Stimulated activated CD4-positive, alpha-beta T cell treated with anti-CD3 and anti-CD28 coated beads, Interleukin-1b, Interleukin-23, amount 100 ng/mL, for 24 hours (primary cell): ENCODE measurements at places on chromosomes 4 and X.

GRCh38 chr4:69531251-69531650 lies 35.5 kb upstream of the UGT2B4 start:
- no peak for DNase-seq

DNA sequence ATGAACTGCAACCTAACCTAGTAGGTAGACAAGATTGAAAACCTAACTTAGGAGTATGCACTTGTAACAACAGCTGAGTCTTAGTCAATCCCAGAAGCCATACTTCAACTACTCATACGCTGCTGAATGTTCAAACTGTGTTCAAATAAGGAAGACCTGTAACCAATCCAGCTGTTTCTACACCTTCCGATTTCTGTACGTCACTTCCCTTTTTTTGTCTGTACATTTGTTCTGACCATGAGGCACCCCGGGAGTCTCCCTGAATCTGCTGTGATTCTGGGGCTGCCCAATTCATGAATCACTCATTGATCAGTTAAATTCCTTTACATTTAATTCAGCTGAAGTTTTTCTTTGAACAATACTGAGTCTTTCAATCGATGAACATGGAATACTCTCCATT lies 89.5 kb downstream of the BMP3 start:
- no peak for DNase-seq

DNA sequence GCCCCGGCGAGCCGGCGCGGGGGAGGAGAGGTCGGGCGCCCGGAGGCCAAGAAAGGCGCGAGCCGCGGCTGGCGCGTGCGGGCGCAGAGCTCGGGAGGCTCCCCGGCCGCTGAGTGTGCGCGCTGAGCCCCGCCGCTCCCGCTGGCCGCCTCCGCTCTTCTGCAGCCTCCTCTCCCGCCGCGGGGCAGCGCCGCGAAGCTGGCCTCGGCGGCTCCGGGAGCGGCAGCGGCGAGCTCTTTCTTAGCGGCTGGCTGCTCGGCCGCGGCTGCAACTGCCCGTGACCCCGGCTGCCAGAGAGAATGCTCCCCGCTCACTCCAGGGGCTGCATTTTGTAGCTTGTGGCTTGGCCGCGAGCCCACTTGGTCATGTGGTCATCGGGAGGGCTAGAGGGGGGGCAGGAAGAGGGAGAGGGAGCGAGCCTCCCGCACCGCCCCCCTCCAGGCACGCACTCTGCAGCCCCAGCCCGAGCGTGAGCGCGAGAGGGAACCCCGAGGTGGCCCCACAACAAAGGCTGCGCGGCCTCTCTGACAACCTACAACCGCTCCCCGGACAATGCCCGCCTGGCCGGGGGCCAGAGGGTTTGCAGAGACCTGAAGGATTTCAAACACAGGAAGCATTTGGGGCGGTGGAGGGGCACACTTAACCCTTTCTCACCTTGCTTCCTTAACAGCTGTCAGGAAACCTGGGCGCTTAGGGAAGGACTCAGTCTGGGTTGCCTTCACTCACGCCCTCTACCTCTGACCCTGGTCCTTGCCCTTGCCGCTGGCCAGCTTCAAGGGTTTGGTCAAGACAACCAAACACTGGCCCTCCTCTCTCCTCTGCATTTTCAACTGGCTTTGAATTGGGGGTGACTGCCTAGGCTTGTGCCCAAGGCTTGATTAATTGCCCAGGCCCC lies at the start of gene APLN:
Gene APLN (minus strand): TSS at position 305 of the 895 bp plus-strand sequence. CDS start 326 bp downstream, outside the sequence.
- DNase-seq = no peak

- DNase-seq = no peak
These were observed 1399.1 kb downstream of the PCDH19 start for GRCh38 chrX:99010957-99011356.

DNA sequence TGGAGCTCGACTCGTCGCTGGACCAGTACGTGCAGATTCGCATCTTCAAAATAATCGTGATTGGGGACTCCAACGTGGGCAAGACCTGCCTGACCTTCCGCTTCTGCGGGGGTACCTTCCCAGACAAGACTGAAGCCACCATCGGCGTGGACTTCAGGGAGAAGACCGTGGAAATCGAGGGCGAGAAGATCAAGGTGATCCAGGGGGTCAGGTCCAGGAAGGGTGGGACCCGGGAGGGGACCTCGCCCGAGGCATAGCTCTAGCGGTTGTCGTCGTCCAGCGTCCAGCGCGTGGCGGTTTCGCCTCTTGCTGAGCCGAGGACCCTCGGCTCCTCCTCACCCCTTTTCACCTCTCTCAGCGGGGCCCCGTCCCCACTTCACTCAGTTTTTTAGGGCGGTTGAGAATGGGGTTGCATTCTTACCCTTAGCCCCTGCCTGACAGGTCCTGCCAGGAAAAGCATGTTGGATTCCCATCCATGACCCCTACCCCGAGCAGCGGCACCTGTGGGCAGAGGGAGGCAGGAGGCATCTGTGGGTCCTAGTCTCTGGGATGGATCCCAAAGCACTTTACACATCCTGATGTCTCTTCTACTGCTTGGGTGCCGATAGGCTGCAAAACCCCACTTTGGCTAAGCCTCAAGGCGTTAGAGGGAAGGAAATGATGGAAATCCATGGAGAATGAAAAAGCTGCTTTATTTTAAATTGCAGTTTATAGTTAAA lies 524 bp downstream of the RAB33A start:
- no peak for DNase-seq

GRCh38 chrX:40406330-40406859 lies 174.4 kb upstream of the ATP6AP2 start:
- no peak for DNase-seq

DNA sequence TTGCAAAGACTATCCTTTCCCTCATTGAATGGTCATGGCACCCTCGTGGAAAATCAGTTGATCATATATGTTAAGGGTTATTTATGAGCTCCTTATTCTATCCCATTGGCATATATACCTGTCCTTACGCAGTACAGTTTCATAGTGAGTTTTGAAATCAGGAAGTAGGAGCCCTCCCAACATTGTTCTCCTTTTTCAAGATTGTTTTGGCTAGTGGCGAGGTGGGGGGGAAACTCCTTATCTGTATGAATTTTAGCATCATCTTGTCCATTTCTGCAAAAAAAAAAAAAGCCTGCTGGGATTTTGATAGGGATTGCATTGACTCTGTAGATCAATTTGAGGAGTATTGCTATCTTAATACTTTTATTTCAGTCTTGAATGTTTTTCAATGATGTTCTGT lies 2.5 kb upstream of the USP9X start:
- no peak for DNase-seq

DNA sequence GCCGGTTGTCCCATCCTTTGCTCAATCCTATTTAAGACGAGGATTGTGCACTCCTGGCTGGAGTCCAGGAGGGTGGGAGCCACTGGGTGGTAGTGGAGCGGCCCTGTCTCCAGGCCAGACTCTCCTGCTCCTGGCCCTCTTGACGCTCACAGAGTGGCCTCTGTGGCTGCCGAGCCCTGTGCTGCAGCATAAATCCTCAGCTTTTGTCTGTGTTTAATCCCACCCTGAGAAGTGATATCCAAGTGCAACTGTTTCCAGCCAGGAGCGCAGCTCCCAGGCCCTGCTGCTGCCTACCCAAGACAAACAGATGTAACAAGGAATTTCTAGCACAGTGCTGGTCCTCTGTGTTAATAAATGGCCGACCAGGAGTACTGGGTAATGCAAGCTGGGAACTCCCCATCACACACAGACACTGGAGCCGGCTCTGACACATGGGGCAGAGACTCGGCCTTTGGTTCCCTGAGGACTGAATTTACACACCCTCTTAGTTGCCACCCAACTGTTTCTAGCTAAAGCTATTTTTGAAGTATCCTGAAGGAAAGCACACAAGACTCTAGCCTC lies 85.3 kb downstream of the GATB start:
- no peak for DNase-seq

GRCh38 chr4:9845791-9846493 lies 64.5 kb downstream of the DRD5 start:
- DNase-seq = no peak

GRCh38 chr4:145722561-145722960 lies 42.6 kb downstream of the C4orf51 start:
- DNase-seq = no peak

DNA sequence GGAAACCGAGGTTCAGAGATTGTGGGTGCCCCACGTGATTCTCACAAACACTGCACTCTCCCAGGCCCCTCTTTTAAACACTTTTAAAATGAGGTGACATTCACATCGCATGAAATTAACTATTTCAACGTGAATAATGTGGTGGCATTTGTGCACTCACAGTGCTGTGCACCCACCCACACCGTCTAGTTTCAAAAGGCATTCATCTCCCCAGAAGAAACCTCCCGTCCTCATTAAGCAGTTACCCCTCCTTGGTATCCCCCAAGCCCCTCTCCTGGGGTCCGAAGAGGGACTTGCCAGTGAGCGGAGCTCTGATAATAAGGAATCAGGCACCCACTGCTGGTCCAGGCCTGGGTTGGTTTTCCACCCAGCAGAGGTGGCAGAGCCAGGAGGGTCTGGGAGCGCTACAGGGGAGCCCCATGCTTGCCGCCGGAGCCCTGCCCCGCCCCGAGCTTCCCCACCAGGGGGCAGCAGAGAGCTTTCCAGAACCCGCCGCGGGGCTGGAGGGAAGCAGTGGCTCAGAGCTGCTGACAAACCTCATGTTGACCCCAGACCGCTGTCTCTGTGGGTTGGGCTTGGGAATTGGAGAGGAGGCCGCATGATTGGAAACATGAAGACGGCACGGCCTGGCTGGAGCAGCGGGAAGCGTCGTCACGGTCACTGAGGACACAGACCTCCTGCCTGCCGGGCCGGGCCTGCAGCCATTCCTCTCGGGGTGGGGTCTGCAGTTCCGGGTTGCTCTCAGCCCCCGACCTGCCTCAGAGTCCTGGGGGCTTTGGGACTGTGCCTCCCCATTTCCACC lies 27.5 kb upstream of the HTRA3 start:
- DNase-seq = peak; percentile 73

DNA sequence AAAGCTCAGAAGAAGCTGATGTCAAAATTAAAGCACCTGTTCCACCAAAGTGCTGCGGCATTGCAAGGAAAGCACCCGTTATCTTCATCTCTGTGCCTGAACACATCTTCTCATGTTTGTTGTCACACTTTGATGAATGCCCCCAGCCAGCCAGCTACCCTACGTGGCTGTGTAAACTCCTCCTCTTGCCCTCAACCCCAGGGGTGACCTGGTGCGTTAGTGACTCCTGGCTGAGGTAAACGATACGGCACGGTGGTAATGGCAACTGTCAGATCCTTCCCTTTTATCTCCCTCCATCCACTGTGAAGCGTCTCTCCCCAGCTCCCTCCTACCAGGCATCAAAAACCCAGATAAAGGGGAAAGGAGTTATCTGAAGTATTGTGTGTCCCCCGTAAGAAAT lies 90.6 kb upstream of the WWC2 start:
- no peak for DNase-seq

DNA sequence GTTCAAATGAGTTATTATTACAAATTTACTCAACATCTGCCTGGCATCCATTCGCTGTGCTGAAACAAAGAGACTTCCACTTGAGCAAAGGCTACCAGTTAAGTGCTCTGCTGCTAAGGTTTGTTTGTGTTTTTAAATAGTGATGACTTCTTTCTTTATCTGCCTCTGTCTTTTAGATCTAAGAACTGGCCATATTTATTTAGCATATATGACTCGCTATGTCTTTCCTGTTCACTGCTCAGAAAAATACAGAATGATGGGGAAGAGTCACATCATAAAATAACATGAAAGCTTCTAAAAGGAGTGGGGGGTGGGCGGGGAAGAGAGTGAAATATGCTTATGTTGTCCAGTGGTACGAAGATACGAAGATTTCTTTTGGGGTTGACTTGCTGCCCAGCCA lies 322.2 kb downstream of the GPAT3 start:
- no peak for DNase-seq

GRCh38 chr4:125112536-125112935 lies 202.2 kb upstream of the FAT4 start:
- no peak for DNase-seq

DNA sequence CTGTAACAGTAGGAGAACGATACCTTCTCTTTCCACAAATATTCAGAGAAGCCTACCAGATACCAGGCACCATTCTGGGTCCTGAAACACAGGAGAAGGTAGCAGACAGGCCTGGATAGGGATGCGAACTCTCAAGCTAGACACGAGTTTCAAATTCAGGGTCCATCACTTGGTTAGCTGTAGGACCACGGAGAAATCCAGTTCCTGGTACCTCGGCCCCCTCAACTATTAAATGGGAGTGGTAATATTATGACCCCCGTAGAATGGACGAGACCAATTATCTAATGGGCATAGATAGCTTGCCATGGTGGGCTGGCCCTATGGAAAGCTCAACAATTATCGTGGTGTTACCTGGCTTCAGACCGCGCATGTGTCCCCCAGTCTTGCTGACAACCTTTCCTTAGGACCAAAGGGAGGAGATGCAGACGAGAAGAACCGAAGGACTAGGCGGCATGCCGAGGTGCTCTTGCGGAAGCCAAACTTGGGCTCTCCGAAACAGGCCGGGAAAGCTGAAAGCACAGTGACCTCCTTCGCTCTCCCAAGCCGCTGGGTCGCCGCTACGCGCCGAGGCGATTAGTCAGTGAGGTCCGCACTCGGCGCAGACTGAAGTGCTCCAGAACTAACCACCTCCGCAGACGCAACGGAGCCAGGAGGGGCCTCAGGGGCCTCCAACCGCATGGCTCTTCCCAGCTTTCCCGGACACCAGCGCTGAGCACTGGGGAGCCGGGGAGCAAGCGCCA lies 19.6 kb downstream of the NKX3-2 start:
- no peak for DNase-seq

DNA sequence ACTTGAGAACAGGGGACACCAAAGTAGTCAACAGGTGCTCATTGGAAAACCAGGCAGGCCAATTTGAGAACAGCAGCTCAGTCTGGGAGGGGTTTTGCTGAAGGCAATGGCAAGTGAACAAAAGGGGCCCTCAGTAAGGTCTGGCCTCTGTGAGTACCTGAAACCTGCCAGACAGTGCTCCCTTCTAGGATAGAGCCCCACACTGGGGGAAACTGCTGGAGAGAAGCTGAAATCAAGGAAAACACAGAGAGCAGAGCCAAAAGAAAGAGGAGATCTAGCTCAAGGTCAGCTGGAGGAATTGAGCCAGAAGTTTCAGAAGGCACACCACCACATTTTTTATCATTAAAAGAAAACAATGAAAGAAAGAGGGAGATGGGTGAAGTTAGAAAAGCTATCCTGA lies 28.2 kb downstream of the PNMA6E start:
- no peak for DNase-seq

GRCh38 chr4:133190098-133190497 lies 41.0 kb downstream of the PCDH10 start:
- no peak for DNase-seq
